ENCODE measurements at places on chromosomes 16 and 17. TPM values are rescaled to one million over a fixed set of nuclear protein-coding genes. Genes with fewer than 3 reads are reported as not detected.

CACNG5 gene
- polyA plus RNA-seq: not detected

GINS2 gene
- polyA plus RNA-seq: 0.13 TPM

CD19 gene
- 0.75 TPM for polyA plus RNA-seq

SLC47A1 gene
- 2.0 TPM for polyA plus RNA-seq

ZSCAN10 gene
- polyA plus RNA-seq: not detected

CYTH1 gene
- 211 TPM for polyA plus RNA-seq

NPB gene
- polyA plus RNA-seq: 0.08 TPM

SLC16A13 gene
- polyA plus RNA-seq: 2.2 TPM

JPT1 gene
- 156 TPM for polyA plus RNA-seq

RPTOR gene
- 1.1 TPM for polyA plus RNA-seq

ADAMTS18 gene
- polyA plus RNA-seq: not detected

CANT1 gene
- 10.6 TPM for polyA plus RNA-seq

TBX21 gene
- polyA plus RNA-seq: 0.16 TPM

CPHXL2 gene
- not detected for polyA plus RNA-seq

SYNGR2 gene
- polyA plus RNA-seq: 370 TPM

KRTAP4-6 gene
- polyA plus RNA-seq: not detected

NT5C gene
- polyA plus RNA-seq: 36.2 TPM

Measured in CD14-positive monocyte (primary cell).